ENCODE measurements at places on chromosomes 3 and 15.

GRCh38 chr15:73455876-73456275 is 12.9 kb downstream of the REC114 start:
- no peak for DNase-seq

DNA sequence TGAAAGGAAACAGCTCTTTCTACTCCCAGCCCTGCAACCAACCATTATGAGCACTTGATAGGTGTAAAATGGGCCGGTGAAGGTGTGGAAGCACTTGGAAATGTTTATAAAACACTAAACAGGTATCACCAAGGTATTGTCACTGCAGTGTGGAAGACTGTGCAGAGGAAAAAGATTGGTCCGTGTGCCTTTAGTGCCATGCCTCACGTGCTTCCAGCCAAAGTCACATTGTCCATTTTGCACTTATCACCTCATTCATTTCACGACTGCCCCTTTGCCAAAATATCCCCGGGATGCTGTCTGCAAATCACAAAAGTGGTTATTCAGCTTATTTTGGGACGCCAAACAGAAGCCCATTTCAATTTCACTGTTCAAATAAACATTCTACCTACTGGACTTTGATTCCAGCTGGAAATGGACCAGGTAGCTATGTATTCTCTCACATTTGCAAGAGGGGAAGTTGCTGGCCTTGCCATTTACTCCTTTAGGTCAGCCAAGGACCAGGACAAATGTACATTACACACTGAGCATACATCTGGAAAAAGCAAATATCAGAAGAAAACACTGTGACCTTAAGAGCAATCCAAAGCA is 58.4 kb downstream of the ARRDC4 start:
- no peak for DNase-seq

- peak; percentile 26 for DNase-seq
Observed at GRCh38 chr15:69760890-69761568, 308.4 kb downstream of the RPLP1 start.

- no peak for DNase-seq
Observed at GRCh38 chr3:68211637-68212036, 557.2 kb upstream of the SUCLG2 start.

DNA sequence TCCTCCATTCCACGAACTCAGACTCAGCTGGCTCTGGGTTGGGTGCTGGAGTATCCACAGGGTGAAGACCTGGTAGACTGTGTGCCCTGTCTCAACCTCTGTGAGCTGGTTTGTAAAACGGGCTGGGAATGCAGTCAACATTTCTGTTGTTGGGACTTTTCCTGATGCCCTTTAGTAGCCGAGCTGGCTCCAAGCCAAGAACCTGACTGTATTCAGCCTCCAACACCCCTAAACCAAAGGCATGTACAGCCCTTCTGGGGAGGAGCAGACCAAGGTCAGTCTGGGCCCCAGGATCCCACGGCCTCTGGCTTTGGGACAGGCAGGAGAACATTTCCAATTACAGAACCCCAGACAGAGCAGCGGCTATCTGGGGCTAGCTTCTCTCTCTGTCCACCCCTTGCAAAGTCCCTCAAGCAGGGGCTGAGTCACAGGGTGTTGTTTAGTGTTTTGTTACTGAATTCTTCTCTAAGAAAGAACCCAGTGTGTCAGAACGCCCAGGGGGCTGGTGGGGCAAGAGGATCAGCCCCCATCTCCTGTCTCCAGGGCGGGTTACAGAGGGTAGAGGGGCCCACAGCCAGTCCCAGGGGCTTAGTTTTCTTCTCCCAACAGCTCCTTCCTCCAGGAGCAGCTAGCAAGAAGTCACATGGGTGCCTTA is 56.8 kb upstream of the SLC6A6 start:
- no peak for DNase-seq

- DNase-seq = no peak
Observed at GRCh38 chr3:57911593-57911992, 96.6 kb upstream of the FLNB start.
